CD4-positive, alpha-beta T cell (primary cell): ENCODE measurements at places on chromosomes 13 and 19.

DNA sequence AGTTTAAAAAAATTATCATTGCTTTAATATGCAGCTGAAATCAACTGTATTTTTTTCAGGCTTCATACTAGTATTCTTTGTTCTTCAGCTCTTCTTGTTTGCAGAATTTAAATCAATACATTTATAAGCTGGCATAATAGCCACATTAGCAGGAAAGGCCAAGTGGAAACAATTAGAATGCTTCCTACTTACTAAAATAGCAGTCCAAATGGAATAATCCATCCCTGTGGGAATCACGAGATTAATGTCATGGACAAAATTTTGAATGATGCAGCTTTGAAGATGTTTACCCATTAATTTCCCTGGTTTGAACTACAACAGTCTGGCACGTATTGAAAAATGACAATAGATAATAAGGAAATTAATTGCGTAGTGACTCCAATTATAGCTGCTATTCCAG lies 2650.8 kb downstream of the PCDH9 start:
- no peaks in the 10 kb centered on the region for H3K4me1 ChIP-seq
- no peak overlapping the region for H3K4me3 ChIP-seq
- no peak overlapping the region for H3K27ac ChIP-seq
- no peak for DNase-seq
- no peaks in the 10 kb centered on the region for H3K27me3 ChIP-seq

GRCh38 chr19:41319500-41320184 lies 9.7 kb downstream of the CCDC97 start:
- H3K27ac ChIP-seq = no peak overlapping the region
- no peaks in the 10 kb centered on the region for H3K27me3 ChIP-seq
- H3K4me3 ChIP-seq = no peak overlapping the region
- DNase-seq = no peak

DNA sequence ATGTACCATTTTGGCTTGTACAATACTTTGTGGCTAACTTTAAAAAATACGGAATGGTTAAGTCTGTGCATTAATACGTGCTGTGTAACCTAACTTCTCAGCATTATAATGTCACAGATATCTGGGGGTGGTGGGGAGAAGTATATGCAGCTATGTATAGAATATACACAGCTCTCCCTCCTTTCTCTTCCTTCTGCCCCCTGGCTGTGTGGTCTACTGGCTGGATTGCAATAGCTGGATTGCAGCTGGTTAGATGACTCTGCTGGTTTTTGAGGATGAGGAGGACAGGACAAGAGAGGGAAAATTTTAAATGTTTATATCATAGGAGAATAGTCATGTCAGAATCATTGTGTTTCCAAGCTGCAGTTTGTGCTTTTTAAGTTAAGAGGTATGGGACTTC lies 9.7 kb downstream of the RNASEH2B start:
- no peak for DNase-seq
- H3K27me3 ChIP-seq = no peaks in the 10 kb centered on the region
- peaks cover 21% of the 10 kb centered on the region for H3K4me1 ChIP-seq
- peaks cover 4% of the 10 kb centered on the region for H3K36me3 ChIP-seq
- no peak overlapping the region for H3K4me3 ChIP-seq

- H3K36me3 ChIP-seq = peaks cover 4% of the 10 kb centered on the region
- no peak overlapping the region for H3K4me3 ChIP-seq
- H3K27me3 ChIP-seq = no peaks in the 10 kb centered on the region
- DNase-seq = no peak
- H3K4me1 ChIP-seq = peaks cover 7% of the 10 kb centered on the region
- no peak overlapping the region for H3K27ac ChIP-seq
Measured at GRCh38 chr19:57825511-57825910, 4.6 kb upstream of the ZNF587B start.

GRCh38 chr19:46542428-46543230 lies 47.0 kb upstream of the PNMA8B start:
- H3K4me1 ChIP-seq = peaks cover 13% of the 10 kb centered on the region
- H3K36me3 ChIP-seq = no peaks in the 10 kb centered on the region
- peak; percentile 77 for DNase-seq
- no peak overlapping the region for H3K4me3 ChIP-seq
- H3K27ac ChIP-seq = no peak overlapping the region
- H3K27me3 ChIP-seq = no peaks in the 10 kb centered on the region

- no peak for DNase-seq
- H3K27ac ChIP-seq = no peak overlapping the region
- no peaks in the 10 kb centered on the region for H3K36me3 ChIP-seq
- H3K27me3 ChIP-seq = peaks cover 40% of the 10 kb centered on the region
- H3K4me3 ChIP-seq = no peak overlapping the region
Measured at GRCh38 chr19:1680976-1681375, 28.6 kb upstream of the TCF3 start.

DNA sequence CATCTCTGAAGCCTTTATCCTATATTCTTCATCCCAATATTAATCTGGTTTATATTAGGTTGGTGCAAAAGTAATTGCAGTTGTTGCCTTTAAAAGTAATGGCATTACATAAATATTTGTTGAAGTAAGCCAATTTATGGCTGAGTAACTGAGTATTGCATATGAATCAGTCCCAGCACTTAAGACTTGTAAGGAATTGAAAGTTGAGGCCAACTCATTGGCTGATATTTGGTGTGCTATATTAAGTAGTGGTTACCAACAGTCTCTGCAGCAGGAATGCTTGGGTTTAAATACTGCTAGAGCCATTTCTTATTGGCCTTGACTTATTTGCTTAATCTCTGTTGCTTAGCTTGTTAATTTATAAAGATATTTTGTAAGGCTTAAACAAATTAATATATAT lies 460.7 kb downstream of the GPC6 start:
- H3K4me3 ChIP-seq = no peak overlapping the region
- no peaks in the 10 kb centered on the region for H3K36me3 ChIP-seq
- no peaks in the 10 kb centered on the region for H3K4me1 ChIP-seq
- no peaks in the 10 kb centered on the region for H3K27me3 ChIP-seq
- H3K27ac ChIP-seq = no peak overlapping the region

GRCh38 chr19:34666200-34666957 lies 10.6 kb downstream of the SCGB2B2 start:
- H3K27me3 ChIP-seq = no peaks in the 10 kb centered on the region
- H3K36me3 ChIP-seq = no peaks in the 10 kb centered on the region
- H3K4me3 ChIP-seq = no peak overlapping the region

GRCh38 chr19:16263141-16263761 lies 61.4 kb upstream of the KLF2 start:
- H3K27me3 ChIP-seq = no peaks in the 10 kb centered on the region
- no peaks in the 10 kb centered on the region for H3K36me3 ChIP-seq
- no peak overlapping the region for H3K27ac ChIP-seq
- H3K4me3 ChIP-seq = no peak overlapping the region
- DNase-seq = no peak
- H3K4me1 ChIP-seq = peaks cover 86% of the 10 kb centered on the region

GRCh38 chr13:36872621-36873020 lies 47.4 kb downstream of the SMAD9 start:
- H3K4me1 ChIP-seq = no peaks in the 10 kb centered on the region
- no peak overlapping the region for H3K27ac ChIP-seq
- no peaks in the 10 kb centered on the region for H3K36me3 ChIP-seq
- H3K4me3 ChIP-seq = no peak overlapping the region
- no peaks in the 10 kb centered on the region for H3K27me3 ChIP-seq
- no peak for DNase-seq

GRCh38 chr19:46160233-46160775 lies 12.3 kb downstream of the IGFL2 start:
- no peak overlapping the region for H3K4me3 ChIP-seq
- H3K36me3 ChIP-seq = no peaks in the 10 kb centered on the region

GRCh38 chr13:31421756-31422155 lies 222.0 kb downstream of the B3GLCT start:
- peaks cover 4% of the 10 kb centered on the region for H3K4me1 ChIP-seq
- H3K36me3 ChIP-seq = no peaks in the 10 kb centered on the region
- H3K27me3 ChIP-seq = no peaks in the 10 kb centered on the region
- no peak overlapping the region for H3K4me3 ChIP-seq
- no peak overlapping the region for H3K27ac ChIP-seq
- no peak for DNase-seq

- no peak overlapping the region for H3K27ac ChIP-seq
- H3K36me3 ChIP-seq = no peaks in the 10 kb centered on the region
- no peaks in the 10 kb centered on the region for H3K4me1 ChIP-seq
- H3K27me3 ChIP-seq = no peaks in the 10 kb centered on the region
- DNase-seq = no peak
- H3K4me3 ChIP-seq = no peak overlapping the region
Measured at GRCh38 chr13:59343132-59343531, 820.6 kb downstream of the DIAPH3 start.

- H3K4me3 ChIP-seq = no peak overlapping the region
- no peaks in the 10 kb centered on the region for H3K36me3 ChIP-seq
- no peak for DNase-seq
- H3K27ac ChIP-seq = no peak overlapping the region
- H3K27me3 ChIP-seq = no peaks in the 10 kb centered on the region
Measured at GRCh38 chr13:74166261-74167004, 32.2 kb upstream of the KLF12 start.

- no peak overlapping the region for H3K27ac ChIP-seq
- DNase-seq = no peak
- no peak overlapping the region for H3K4me3 ChIP-seq
- H3K36me3 ChIP-seq = no peaks in the 10 kb centered on the region
- H3K27me3 ChIP-seq = no peaks in the 10 kb centered on the region
Measured at GRCh38 chr13:48431431-48431830, 18.5 kb upstream of the LPAR6 start.

- H3K27ac ChIP-seq = no peak overlapping the region
- no peaks in the 10 kb centered on the region for H3K36me3 ChIP-seq
- H3K4me3 ChIP-seq = no peak overlapping the region
Measured at GRCh38 chr13:72505376-72505775, 222.1 kb downstream of the MZT1 start.

DNA sequence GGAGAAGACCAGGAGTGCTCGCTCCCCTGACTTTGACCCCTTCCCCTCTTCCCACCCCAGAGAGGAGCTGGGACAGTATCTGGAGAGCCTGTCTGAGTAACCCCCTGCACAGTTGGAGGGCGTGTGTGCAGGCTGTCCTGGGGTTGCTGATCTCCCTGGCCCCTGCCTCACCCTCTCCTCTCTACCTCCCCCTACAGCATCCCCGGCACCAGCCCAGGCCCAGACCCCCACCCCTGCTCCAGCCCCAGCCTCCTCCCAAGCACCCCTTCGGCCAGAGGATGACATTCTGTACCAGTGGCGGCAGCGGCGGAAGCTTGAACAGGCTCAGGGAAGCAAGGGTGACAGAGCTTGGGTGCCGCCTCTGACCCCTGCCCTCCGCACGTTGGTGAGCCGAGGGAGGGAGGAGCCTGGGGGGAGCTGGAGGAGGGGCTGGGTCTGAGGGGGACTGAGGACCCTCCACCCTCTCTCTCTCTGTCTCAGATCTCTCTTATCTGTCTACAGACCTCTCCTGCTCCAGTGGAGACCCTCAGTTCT lies 8.7 kb downstream of the PROSER3 start:
- H3K4me3 ChIP-seq = no peak overlapping the region
- no peaks in the 10 kb centered on the region for H3K4me1 ChIP-seq
- H3K27ac ChIP-seq = no peak overlapping the region
- H3K36me3 ChIP-seq = peaks cover 35% of the 10 kb centered on the region

DNA sequence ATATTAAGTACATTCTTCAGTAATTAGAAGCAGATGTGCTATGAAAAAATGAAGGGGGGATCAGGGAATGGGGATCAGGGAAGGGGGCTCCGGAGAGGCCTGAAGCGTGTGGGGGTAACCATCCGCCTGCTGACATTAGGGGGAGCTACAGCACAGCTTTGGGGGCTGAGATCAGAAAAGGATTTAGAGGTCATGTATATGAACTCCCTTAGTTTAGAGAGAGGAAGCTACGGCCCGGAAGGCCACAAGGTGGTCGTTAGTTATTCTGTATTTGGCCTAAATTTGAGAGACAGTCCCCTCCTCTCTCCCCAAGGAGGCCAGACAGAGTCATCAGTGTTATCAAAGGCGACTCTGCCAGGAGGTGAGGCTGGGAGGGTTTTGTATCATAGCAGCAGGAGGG lies 99.0 kb downstream of the TM9SF2 start:
- no peaks in the 10 kb centered on the region for H3K36me3 ChIP-seq
- peaks cover 16% of the 10 kb centered on the region for H3K4me1 ChIP-seq
- H3K4me3 ChIP-seq = no peak overlapping the region

- H3K4me3 ChIP-seq = no peak overlapping the region
- H3K4me1 ChIP-seq = no peaks in the 10 kb centered on the region
- DNase-seq = no peak
- no peaks in the 10 kb centered on the region for H3K27me3 ChIP-seq
- no peaks in the 10 kb centered on the region for H3K36me3 ChIP-seq
Measured at GRCh38 chr13:86892330-86892729, 778.8 kb upstream of the SLITRK5 start.

DNA sequence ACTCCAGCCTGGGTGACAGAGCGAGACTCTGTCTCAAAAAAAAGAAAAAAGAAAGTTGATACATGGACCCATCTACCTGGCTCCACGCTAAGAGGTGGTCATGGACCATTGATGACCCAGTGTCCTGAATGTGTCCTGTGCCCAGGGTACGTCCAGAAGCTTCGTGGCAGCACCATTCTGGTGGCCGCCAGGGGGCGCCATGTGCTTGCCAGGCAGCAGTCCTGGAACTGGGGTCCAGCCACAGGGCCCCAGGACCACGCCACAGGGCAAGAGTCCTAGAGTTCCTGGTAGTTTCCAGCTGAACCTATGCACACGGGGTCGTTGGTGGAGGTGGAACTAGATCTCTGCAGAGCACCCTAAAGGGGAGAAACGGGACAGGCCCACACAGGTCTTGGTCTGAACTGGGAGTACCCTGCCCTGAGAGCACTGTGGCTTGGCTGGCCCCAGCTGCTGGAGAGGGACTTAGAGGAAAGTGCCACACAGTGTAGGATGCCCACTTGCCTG lies 19.9 kb upstream of the FBXO27 start:
- H3K36me3 ChIP-seq = no peaks in the 10 kb centered on the region
- peaks cover 6% of the 10 kb centered on the region for H3K4me1 ChIP-seq
- H3K4me3 ChIP-seq = no peak overlapping the region
- no peaks in the 10 kb centered on the region for H3K27me3 ChIP-seq
- peak; percentile 63 for DNase-seq

GRCh38 chr19:3056417-3057088 lies 5.7 kb downstream of the TLE5 start:
- H3K36me3 ChIP-seq = peaks cover 77% of the 10 kb centered on the region
- peak overlapping the region; percentile 38 for H3K27ac ChIP-seq
- H3K27me3 ChIP-seq = no peaks in the 10 kb centered on the region
- H3K4me3 ChIP-seq = no peak overlapping the region
- peaks cover 84% of the 10 kb centered on the region for H3K4me1 ChIP-seq

DNA sequence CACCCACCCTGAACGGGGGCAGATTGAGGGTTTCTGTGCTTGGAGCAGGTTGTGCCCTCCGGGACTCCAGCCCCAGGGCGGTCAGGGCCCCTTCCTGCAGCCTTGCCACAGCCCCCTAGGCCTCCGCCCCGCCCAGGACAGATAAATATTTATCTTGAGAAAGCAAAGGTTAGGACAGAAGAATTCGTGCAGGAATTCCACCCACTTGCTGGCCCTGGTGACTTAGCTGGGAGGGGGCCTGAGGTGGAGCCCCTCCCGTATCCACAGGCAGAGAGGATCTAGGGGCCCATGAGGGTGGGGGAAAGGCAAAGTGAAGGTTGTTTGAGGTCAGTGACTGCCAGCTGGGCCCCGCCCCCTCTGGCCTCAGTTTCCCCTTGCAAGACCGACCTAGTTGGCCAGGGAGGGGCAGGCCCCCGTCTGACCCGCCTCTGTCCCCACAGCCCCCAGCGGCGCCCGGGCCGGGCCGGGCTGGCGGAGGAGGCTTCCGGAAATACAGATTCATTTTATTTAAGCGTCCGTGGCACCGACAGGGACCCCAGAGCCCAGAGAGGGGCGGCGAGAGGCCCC lies 5.2 kb downstream of the MIDN start:
- H3K36me3 ChIP-seq = peaks cover 55% of the 10 kb centered on the region
- H3K4me3 ChIP-seq = peak overlapping the region; percentile 87
- DNase-seq = no peak
- peak overlapping the region; percentile 65 for H3K27ac ChIP-seq
- H3K4me1 ChIP-seq = peaks cover 74% of the 10 kb centered on the region

- H3K4me3 ChIP-seq = peak overlapping the region; percentile 79
- peaks cover 7% of the 10 kb centered on the region for H3K36me3 ChIP-seq
- peak overlapping the region; percentile 29 for H3K27ac ChIP-seq
- peaks cover 35% of the 10 kb centered on the region for H3K4me1 ChIP-seq
Measured at GRCh38 chr19:49808711-49809159, 4.4 kb downstream of the FUZ start.
